ENCODE measurements at places on chromosomes 5 and 9.
A peak's percentile ranks its signal among the peaks of the same experiment; 100 is the strongest.

- no peak for DNase-seq
Measured at GRCh38 chr9:130156672-130157071, 15.5 kb upstream of the NCS1 start.

GRCh38 chr5:156947925-156948324 is 15.1 kb downstream of the TIMD4 start:
- no peak for DNase-seq

- DNase-seq = no peak
Measured at GRCh38 chr5:114418176-114419066, 56.6 kb downstream of the KCNN2 start.

DNA sequence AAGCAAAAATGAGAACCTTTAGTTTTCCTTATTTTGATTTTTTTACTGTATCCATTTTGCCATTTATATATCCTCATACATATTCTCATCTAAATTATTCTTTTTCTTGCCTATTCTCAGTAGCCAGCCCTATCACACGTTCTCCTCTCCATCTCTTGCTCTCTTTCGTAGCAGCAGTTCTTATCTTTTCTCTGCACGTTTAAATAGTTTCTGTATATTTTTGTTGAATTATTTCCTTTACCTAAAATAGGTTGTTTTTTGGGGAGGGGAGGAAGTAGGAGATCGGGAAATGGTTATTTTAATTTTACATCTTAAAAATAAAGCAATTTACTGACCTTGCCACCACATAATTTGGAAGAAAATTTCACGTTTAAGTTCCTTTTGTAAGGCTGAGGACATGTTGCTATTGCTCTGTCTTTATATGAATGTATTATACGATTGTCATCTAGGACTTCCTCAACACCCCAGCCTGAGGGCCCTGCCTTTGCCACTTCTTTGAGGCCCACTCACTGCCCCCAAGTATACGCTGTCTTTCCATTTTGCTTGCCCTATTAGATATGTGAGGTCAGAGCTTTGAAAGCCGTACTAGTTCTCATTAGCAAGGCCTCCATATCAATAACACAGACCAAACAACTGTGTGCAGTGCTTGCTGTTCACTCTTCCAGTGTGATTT is 140.3 kb downstream of the GNAQ start:
- DNase-seq = no peak

DNA sequence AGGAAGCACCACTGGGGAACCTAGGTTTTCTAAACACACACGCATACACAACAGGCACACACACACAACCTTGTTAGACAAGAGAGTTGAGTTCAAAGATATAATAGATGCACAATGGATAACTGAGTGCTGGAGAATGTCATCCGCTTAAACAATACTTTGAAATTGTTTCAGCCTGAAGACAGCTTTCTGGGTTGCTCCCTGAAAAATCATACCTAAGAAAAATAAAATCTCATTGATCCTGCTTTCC is 126.1 kb downstream of the TMEM161B start:
- no peak for DNase-seq

- no peak for DNase-seq
Measured at GRCh38 chr9:6506571-6506970, 93.6 kb downstream of the UHRF2 start.

DNA sequence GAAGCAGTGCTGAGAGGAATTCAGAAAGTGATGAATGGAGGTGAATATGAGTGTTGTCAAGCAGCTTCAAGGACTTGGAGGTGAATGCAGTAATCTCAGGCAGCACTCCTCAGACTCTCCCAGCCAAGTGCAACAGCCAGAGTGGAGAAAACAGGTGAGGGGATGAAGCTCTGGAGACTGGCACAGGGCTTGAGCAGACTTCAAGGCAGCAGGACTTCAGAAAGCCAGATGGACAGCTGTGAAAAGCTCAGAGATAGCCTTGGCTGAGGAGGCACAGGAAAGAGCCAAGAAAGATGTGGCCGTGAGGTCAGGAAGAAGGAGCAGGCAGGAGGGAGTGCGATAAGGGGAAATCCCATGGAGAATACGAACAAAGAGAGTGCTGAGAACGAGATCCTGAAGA is 194.9 kb downstream of the FBN2 start:
- no peak for DNase-seq

DNA sequence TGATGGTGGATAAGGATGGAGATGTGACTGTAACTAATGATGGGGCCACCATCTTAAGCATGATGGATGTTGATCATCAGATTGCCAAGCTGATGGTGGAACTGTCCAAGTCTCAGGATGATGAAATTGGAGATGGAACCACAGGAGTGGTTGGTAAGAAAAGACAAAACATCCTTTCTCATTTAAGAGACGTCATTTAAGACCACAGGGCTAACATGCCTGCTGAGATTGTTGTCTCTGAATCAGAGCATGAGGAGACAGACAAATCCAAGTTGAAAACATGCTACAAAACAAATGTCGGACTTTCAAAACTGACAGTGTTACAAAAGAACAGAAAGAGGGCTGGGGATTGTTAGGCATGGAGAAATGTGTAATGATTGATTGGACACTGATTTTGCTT is 4.6 kb downstream of the CCT5 start:
- no peak for DNase-seq

- DNase-seq = no peak
Measured at GRCh38 chr9:131323629-131324028, 34.1 kb downstream of the PLPP7 start.

DNA sequence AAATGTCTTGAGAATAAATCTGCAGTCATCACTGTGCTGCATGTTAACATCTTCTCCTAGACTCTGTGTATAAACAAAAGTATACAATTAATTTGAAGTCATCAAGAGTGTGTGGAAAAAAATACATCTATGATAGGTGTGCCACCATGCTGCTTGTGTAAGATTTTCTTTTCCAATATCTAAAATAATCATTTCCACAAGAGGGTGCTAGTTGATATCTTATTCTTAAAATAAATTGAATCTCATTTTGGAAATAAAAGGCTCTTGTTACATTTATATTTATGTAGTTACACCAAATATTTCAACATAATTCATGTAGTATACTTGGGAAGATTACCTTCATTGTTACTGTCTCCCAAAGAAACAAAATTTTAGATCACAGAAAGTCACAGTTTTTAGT is 14.1 kb upstream of the MOCS2 start:
- no peak for DNase-seq

- DNase-seq = no peak
Measured at GRCh38 chr9:72800328-72800994, 152.4 kb downstream of the ALDH1A1 start.

DNA sequence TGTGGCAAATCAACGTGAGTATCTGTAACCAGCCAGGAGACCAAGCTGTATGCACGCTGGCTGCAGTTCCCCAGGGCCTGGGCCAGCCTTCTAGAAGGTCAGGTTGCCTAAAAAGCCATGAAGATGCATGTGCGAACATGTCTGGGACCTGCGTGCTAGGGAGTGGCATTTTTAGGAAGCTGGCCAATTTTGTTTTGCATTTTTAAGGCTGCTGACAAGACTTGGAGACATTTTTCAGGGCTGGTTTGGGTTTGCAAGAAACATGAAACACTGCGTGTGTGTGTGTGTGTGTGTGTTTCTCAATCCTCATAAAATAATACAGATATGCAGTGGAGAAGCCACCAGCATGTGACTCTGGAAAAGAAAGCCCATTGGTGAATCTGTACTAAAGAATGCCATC is 5.1 kb downstream of the TGFBI start:
- DNase-seq = no peak

- DNase-seq = no peak
Measured at GRCh38 chr9:8179381-8180053, 379.9 kb upstream of the DMAC1 start.

DNA sequence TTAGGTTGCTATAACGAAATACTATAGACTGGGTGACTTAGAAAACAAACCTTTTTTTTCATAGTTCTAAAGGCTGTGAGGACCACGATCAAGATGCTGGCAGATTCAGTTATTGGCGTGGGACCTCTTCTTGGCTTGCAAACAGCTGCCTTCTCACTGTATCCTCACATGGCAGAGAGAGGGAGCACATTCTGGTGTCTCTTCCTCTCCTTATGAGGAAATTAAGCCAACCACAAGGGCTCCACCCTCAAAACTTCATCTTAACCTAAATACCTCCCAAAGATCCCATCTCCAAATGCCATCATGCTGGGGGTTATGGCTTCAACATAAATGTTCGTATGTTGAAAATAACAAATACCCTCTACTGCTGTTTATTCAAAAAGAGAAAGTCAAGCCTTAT is 197.1 kb downstream of the CEMIP2 start:
- DNase-seq = no peak

GRCh38 chr5:140801494-140801841 is 611 bp downstream of the PCDHA3 start:
- no peak for DNase-seq

GRCh38 chr9:104740621-104741020 is 6.9 kb upstream of the NIPSNAP3A start:
- no peak for DNase-seq

DNA sequence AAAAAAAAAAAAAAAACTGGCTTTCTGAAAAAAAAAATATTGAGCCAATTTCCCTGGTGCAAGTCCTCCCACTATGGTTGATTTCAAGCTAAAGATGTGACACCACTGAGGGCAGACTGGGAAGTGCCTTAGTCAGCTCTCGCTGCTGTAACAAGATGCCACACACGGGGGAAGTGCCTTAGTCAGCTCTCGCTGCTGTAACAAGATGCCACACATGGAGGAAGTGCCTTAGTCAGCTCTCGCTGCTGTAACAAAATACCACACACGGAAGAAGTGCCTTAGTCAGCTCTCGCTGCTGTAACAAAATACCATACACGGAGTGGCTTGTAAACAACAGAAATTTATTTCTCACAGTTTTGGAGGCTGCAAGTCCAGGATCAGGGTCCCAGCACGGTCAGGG is 23.4 kb downstream of the BTNL9 start:
- DNase-seq = no peak

DNA sequence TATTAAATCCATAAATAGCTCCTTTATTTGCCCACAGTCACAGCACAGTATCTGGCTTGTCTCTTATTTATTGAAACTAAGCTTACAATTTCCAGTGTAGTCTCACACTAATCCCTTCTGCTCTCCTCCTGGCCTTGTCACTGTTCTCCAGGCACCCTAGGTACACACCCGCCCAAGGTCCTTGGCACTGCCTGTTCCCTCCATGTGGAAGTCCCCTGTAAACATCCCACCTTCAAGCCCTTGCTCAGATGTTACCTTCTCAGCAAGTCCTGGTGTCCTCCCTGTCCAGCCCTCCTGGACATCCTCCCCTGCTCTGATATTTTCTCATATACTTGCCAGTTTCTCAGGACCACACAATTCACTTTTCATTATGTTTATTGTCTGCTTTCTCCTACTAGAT is 44.2 kb upstream of the CFAP157 start:
- DNase-seq = no peak

DNA sequence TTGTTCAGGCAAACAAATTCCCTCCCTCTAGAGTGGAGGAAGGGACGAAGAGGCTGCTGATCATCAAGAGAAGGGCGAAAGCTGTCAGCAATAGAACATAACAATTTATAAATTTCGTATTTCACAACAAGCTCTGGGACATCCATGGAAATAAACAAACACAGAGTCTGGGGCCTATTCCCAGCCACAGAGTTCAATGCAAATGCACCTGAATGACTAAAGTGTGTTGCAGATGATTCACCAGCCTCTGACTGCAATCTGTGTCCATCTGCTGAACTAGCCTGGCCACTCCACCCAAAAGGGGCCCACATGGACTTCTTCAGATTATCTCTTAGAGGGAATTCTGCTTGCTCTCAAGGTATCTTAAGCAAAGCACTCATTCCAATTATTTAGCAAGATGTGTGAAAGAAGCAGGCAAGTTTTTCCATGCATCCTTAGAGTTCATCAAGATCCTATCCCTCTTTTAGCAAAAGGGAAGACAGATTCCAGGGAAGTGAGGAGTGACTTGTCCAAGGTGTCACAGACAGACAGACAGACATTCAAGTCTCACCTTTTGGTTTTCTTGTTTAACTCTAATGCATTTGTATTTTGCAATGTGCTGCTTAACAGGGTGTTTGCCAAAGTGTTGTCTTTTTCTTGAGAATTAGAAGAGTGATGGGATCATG is 307.8 kb upstream of the PAPPA start:
- DNase-seq = no peak

DNA sequence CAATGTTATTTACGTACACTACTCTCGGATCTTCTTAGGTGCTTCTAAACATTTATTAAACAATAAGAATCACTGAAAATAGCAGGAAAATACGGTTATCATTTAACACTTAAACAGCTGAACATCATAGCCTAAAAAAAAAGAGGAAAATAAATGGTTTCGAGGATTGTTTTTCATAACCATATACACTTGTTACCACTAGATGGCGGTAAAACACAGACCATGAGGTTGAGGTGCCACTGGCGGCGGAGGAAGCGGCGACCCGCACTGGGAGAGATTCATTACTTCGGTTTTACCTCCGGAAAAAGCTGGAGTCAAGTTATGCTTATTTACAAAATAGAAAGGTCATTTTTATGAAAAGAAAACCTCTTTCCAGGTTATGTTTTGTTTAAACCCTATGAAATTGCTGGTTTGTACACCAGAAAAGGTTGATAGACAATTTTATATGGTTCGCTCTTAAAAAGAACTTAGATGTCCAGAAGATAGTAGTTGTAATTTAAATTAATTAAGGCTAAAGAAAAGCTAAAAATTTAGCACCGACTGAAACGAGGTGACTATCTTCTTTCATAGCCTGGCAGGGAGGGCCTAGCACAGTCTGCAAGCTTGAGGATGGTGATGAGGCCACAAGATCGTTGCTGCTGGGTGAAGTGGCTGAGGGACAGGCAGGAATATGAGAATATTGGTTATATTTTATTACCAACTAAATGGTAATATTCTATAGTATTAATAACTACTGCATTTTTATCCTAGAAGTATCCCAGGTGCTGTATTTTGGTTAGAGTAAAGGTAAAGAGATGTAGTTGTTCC is 605.7 kb downstream of the RAB3C start:
- DNase-seq = peak; percentile 70

DNA sequence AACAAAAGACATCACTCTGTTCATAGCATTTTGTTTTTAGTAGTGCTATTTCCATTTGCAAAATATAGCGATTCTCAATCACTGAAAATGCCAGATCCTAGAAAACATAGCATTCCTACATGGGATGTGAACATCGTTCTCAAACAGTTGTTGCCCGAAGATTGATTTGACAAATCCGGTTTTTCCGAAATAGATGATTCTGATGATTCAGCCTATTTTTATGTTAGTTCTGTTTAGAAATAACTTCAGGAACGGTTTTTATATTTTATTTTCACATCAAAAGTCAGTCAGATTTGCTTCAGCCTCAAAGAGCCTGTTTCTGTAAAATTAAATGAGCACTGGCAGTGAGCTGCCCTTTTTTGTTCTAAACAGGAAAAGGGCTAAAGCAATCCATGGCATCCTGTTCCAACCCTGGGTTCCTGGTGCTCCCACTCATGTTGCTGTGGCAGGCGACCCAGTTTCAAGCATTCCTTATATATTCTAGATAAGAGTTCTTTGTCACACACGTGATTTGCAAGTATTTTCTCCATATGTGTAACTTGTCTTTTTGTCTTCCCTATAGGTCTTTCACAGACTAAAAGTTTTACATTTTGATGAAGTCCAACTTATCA is 14.2 kb upstream of the PSIP1 start:
- no peak for DNase-seq

GRCh38 chr9:122244349-122244748 is 15.6 kb upstream of the LHX6 start:
- DNase-seq = no peak

GRCh38 chr5:52945040-52945439 is 44.1 kb upstream of the ITGA2 start:
- DNase-seq = no peak
